ENCODE measurements at places on chromosomes 4 and X.

DNA sequence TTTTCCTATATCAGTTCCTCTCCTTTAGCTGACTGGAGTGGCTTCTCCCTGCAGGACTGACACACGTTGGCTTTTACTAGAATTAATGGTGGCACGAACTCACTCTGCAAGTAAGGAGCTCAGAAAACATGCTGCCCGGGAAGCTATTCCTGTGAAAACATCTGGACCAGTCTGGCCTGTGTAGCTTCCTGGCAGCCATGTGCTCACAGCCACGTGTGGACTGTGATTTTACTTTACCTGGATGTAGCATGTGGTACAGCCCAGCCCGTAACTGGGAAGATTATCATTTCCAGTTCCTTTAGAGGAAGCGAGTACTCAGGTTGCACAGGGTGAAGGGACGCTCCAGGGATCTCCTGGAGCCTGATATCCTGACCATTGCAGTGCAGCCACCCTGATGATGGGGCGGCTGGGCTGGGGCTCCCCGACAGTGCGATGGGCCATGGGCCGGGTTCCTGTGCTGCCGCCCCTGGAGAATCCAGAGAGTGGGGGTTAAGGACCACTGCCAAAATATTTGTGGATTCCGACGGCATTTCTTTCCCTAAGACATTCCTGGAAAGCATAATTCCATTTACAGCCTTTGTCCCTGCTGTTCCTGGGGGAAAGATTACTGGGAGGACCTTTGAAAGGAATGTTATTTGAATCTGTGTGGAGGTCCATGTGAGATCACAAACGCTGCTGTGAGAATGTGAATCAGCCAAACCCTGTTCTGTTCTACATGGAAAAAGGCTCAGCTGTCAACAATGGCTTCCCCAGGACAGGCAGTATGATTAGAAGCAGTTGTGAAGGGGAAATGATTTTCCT lies 35.0 kb downstream of the PROM1 start:
- DNase-seq: no peak

- DNase-seq: no peak
Observed at GRCh38 chrX:110430293-110431076, 71.8 kb downstream of the RTL9 start.

- no peak for DNase-seq
Observed at GRCh38 chr4:152579107-152579764, 43.3 kb upstream of the FBXW7 start.

DNA sequence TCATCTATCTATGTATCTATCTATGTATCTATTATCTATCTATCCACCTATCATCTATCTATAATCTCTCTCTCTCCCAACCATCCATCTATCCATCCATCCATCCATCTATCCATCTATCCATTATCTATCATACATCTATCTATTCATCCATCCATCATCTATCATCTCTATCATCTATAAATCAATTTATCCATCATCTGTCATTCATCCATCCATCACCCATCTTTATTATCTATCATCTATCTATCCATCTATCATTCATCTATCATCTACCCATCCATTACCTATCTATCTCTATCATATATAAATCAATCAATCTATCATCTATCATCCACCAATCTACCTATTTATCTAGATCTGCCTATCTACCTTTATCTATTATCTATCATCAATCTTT lies 69.4 kb upstream of the PPP2R3B start:
- no peak for DNase-seq

DNA sequence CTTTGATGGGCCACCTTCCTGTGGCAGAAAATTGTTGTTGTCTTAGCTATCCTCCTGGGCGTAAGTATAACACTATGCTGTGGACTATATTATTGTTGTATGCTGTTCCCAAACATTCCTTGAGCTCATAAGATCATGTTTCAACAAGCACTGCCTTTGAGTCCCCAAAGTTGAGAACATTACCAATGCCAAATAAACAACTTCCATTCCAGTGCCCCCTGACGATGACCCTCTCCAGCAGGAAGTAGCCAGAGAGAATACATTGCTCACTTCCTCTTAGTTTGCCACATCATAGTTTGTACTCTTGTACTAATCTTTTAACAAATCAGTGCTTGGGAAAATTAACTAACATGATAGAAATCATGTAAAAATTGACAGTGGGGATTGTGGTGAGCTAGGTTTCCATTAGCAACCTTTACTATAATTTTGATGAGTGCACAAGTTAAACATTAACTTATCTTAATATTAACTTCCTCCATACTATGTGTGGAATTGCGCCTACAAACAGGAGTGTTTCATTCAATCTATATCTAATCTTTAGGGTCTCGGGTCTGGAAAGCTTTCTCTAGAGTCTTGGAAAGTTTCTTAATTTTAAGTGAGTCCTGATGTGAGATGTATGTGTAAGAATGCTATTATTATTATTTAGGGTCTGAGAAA lies 20.3 kb upstream of the DHX15 start:
- no peak for DNase-seq

- no peak for DNase-seq
Observed at GRCh38 chr4:39613093-39613656, 25.5 kb downstream of the SMIM14 start.

DNA sequence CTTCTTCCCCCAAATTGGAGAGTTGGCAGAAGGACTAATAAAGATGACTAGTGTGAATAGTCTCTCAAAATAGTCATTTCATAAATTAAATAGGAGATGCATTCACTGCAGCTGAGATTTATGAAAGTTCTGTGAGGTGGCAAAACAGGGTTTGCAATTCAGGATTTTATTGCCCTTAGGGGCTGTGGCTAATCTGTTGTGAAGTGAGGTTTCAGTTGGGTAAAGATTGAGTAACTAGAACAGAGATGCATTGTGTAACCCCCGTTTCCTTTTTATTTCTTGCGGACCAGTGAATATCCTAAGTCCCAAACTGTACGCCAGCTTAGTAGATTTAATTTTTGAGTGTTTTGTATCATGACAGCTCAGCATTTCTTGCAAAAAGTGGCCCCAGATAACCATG lies 16.2 kb upstream of the SCRG1 start:
- peak; percentile 12 for DNase-seq

GRCh38 chr4:40190880-40191815 lies 5.7 kb upstream of the RHOH start:
- no peak for DNase-seq

DNA sequence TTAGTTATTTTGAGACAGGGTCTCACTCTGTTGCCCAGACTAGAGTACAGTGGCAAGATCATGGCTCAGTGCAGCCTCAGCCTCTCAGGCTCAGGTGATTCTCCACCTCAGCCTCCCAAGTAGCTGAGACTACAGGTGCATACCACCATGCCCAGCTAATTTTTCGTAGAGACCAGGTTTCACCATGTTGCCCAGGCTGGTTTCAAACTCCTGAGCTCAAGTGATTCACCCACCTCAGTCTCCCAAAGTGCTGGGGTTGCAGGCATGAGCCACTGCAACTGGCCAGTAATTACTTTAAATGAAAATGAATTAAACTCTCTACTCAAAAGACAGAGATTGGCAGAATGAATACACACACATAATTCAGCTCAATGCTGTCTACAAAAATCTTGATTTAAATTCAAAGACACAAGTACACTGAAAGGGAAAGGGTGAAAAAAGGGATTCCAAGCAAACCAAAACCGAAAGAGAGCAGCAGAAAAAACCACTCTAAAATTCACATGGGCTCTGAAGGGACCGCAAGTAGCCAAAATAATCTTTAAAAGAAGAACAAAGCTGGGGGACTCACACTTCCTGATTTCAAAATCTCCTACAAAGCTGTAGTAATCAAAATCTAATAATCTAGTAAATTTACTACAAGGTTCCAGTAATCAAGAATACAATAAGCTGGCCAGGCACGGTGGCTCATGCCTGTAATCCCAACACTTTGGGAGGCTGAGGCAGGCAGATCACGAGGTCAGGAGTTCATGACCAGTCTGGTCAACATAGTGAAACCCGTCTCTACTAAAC lies 11.8 kb upstream of the SPON2 start:
- no peak for DNase-seq
